Nucleus accumbens (tissue), 56 donors: ENCODE measurements at places on chromosomes 5 and 9.

DNA sequence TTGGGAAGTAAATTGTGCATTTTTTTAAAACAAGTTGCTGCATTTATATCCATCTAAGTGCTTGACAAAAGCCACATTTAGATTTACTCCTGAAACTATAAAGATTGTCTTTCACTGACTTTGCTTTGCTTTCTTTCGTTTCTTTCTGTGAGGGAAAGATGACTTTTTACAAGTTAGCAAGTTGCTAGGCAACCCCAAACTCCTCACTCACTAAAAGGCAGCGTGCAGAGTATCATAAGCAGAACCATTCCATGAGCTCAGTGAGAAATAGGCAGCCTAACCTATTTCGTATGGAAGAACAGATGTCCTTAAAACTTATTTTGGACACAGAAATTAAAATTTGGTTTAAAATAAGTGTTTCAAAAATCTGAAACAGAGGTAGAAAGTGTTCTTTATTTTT, 29.0 kb downstream of the KLF9 start:
- DNase-seq = no peak

- no peak for DNase-seq
These were observed 331.3 kb upstream of the SEMA6A start for GRCh38 chr5:116905885-116906284.

DNA sequence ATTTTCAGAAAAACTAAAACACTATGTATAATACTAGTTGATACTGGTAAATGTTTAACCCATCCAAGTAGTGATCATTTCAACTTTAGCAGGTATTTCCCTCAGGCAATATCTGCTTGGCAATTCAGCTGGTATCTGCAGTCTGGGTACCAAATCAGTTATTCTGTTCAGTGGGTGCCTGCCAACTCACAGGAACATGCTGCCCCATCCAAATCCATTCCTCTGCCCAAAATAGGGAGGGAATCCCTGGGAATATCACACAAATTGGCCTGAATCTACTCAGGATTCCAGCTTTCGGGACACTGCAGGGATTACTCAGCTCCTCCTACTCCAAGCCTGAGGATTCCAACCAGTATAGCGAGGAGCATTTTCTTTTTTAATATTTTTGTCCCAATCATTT, 61.7 kb upstream of the PDE4D start:
- DNase-seq = no peak

GRCh38 chr5:68287976-68288706, 72.6 kb downstream of the PIK3R1 start:
- DNase-seq = peak; percentile 81

GRCh38 chr5:95446560-95447221, 55.5 kb downstream of the FAM81B start:
- no peak for DNase-seq

DNA sequence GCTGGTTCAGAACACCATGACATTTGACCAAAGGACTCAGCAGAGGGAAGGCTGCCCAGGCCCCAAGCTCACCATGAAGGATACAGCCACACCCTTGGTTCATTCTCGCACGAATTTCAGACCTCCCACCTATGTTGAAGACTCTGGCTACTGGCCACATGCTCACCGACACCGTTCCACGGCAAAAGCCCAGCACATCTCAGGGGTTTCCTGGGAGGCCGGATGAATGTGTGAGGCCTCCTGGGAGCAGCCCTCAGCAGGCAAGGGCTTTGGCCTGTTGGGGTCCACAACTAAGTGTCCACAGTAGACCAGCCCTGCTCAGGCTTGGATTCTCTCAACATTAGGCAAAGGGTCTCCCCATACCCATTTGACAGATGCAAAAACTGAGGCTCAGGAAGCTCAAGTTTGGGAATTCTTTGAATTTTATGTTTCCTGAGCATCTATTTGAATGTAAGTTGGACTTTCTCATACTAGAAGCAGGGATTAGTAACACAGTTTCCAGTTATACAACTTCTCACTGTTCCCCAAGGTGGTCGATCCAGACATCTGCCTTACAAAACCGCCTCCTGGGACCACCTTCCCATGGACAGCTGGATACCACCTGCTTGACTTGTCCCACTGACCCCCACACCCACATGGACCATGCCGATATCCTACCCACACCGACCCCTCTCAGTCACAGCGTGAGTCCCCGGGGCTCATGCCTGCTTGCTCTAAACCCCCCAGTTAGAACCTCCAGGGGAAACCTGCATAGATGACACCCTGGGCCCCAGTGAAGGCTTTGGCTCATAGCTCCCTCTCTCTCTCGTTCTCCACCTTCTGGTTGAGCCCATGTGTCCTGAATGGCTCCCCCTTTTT, 27.9 kb downstream of the CCT5 start:
- no peak for DNase-seq

DNA sequence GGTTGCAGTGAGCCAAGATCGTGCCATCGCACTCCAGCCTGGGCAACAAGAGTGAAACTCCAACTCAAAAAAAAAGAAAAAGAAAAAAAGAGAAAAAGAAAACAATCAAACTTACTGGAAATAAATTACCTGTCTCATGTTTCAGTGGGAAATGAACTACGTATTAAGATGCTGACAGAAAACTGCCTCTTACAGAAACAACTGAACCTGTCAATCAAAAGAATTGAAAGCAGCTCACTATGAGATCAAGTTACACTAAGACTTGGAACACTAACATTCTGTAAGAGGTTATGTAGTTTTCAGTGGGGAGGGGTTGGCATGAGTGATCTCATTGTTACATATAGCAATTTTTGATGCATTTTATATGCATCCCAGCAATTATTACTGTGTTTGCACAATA, 64.4 kb upstream of the SPATA31E1 start:
- DNase-seq = no peak

DNA sequence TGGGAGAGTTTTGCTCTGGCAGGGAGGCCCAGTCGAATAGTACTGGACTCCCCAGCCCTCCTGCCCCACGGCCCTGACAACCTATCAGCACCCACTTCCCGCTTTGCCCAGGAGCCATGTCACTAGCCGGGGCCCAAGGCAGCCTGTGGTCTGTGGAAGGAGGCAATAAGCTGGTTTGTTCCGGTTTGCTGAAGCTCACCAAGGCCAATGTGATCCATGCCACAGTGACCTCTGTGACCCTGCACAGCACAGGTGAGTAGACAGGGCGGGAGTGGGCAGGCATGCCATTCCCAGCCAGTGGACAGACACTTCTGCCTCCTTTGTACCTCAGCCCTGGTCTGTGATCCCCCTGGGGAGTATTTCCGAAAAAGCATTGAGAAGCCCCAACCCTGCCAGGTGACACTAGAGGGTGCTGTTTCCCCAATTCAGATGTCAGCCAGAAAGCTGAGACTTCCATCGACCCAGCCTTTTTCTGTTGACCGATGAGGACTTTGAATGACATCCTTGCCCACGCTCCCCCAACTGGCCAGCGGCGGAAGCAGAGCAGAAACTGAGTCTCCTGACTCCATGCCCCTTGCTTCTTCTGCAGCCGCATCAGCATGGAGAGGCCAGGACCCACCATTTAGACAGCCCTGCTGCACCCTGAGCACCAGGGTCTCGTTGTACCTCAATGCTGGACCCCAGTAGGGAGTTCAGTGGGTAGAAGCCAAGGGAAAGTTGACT, 9.6 kb downstream of the PCYOX1L start:
- DNase-seq = no peak

GRCh38 chr9:133707065-133707762, 30.9 kb downstream of the SARDH start:
- peak; percentile 45 for DNase-seq

DNA sequence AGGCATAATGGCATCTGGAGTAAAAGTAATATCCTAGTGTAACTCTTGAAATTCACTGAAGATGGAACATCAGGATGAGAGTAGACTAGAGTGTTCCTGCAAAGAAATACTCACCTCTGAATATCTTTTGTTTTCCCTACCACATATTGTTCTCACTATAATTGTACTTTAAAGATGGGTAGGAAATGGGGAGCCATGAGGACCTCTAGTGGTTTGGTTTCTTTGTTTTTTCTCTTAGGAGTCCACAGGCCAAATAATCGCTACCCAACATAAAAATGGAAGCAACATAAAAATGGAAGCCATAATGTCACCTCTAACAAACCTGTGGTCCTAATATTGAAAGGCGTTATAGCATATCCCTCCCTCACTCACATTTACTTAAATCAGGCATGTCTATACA, 2375.8 kb downstream of the MAT2B start:
- no peak for DNase-seq

- no peak for DNase-seq
These were observed 221.6 kb downstream of the NFIB start for GRCh38 chr9:14092344-14092743.
